ENCODE measurements at places on chromosomes 5 and 9. TPM values are rescaled to one million over a fixed set of nuclear protein-coding genes. Genes with fewer than 3 reads are reported as not detected.

GRCh38 chr5:57911438-57911837, 428.8 kb upstream of the ACTBL2 start:
- no peaks in the 10 kb centered on the region for H3K4me1 ChIP-seq
- H3K27me3 ChIP-seq, result no peaks in the 10 kb centered on the region
- DNase-seq, result no peak
- no peaks in the 10 kb centered on the region for H3K36me3 ChIP-seq

- H3K4me1 ChIP-seq, result no peaks in the 10 kb centered on the region
- no peak overlapping the region for H3K4me3 ChIP-seq
- no peaks in the 10 kb centered on the region for H3K36me3 ChIP-seq
- H3K27me3 ChIP-seq, result no peaks in the 10 kb centered on the region
These were observed 8.8 kb upstream of the GM2A start for GRCh38 chr5:151244206-151244605.

- no peak for DNase-seq
- no peaks in the 10 kb centered on the region for H3K27me3 ChIP-seq
- no peak overlapping the region for H3K4me3 ChIP-seq
- H3K27ac ChIP-seq, result no peak overlapping the region
- H3K4me1 ChIP-seq, result no peaks in the 10 kb centered on the region
- no peaks in the 10 kb centered on the region for H3K36me3 ChIP-seq
These were observed 18.5 kb upstream of the NTNG2 start for GRCh38 chr9:132143359-132143758.

Gene CDX1
- total RNA-seq, result 0.77 TPM

Gene HCN1
- total RNA-seq, result not detected

GRCh38 chr5:159833846-159834245, 82.4 kb upstream of the ADRA1B start:
- no peak overlapping the region for H3K27ac ChIP-seq
- H3K27me3 ChIP-seq, result no peaks in the 10 kb centered on the region
- H3K4me1 ChIP-seq, result no peaks in the 10 kb centered on the region
- H3K36me3 ChIP-seq, result no peaks in the 10 kb centered on the region
- no peak for DNase-seq
- H3K4me3 ChIP-seq, result no peak overlapping the region

GRCh38 chr5:94267350-94267899, 351.0 kb downstream of the KIAA0825 start:
- H3K4me3 ChIP-seq, result no peak overlapping the region
- DNase-seq, result no peak
- H3K4me1 ChIP-seq, result no peaks in the 10 kb centered on the region
- H3K27me3 ChIP-seq, result no peaks in the 10 kb centered on the region
- H3K27ac ChIP-seq, result no peak overlapping the region
- H3K36me3 ChIP-seq, result no peaks in the 10 kb centered on the region

Gene TMEM215
- total RNA-seq, result 0.55 TPM

- H3K4me3 ChIP-seq, result no peak overlapping the region
- no peak overlapping the region for H3K27ac ChIP-seq
- no peaks in the 10 kb centered on the region for H3K4me1 ChIP-seq
- no peaks in the 10 kb centered on the region for H3K36me3 ChIP-seq
- DNase-seq, result no peak
These were observed 1763.7 kb downstream of the EFNA5 start for GRCh38 chr5:105907016-105907415.

- H3K4me1 ChIP-seq, result no peaks in the 10 kb centered on the region
- no peak overlapping the region for H3K27ac ChIP-seq
- no peak for DNase-seq
- H3K4me3 ChIP-seq, result no peak overlapping the region
- no peaks in the 10 kb centered on the region for H3K27me3 ChIP-seq
- H3K36me3 ChIP-seq, result no peaks in the 10 kb centered on the region
These were observed 29.6 kb upstream of the RASGEF1C start for GRCh38 chr5:180238631-180239030.

Gene GPR107
- total RNA-seq, result 13.5 TPM

- no peak for DNase-seq
- H3K4me3 ChIP-seq, result no peak overlapping the region
- no peak overlapping the region for H3K27ac ChIP-seq
- H3K27me3 ChIP-seq, result no peaks in the 10 kb centered on the region
- H3K4me1 ChIP-seq, result no peaks in the 10 kb centered on the region
These were observed 365.0 kb upstream of the CDH9 start for GRCh38 chr5:27403243-27403882.

DNA sequence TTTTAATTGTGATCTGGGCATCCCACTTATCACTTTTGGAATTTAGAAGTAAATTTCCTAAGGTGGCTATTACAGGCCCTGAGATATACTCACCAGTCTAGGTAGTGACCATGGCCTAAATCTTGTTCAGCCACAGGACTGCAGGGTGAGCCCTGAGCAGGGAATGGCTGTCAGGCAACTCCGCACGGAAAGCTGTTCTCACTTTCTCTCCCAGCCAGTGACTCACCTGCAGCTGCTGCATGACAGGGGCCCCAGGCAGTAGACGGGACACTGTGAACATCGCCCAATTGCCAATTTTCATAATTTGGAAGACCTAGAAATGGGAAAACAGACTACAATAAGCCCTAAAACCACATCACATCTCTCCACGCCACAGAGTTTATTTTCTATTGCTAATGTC, 69.6 kb upstream of the TAF1L start:
- H3K27ac ChIP-seq, result no peak overlapping the region
- no peaks in the 10 kb centered on the region for H3K27me3 ChIP-seq
- H3K4me3 ChIP-seq, result no peak overlapping the region
- DNase-seq, result no peak

DNA sequence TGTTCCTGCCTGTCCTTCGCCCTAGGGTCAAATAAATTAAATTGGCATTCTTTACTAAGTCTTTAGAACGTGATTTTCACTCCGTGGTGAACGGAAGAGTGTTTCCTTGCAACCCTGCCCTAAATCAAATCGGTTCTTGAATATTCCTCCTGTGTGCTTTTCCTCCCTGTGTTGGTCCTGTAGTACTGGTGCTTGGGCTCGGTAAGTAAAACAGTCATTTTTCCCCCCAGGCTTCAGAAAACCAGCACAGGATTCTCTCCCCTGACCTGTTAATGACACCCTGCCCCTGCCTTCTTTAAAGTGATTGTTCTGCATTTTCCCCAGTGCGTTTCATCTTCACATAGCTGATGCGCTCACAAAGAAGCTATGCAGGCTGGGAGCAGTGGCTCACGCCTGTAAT, 96.0 kb downstream of the AK8 start:
- DNase-seq, result no peak
- H3K4me3 ChIP-seq, result no peak overlapping the region
- no peaks in the 10 kb centered on the region for H3K4me1 ChIP-seq
- H3K36me3 ChIP-seq, result no peaks in the 10 kb centered on the region
- no peaks in the 10 kb centered on the region for H3K27me3 ChIP-seq
- no peak overlapping the region for H3K27ac ChIP-seq

DNA sequence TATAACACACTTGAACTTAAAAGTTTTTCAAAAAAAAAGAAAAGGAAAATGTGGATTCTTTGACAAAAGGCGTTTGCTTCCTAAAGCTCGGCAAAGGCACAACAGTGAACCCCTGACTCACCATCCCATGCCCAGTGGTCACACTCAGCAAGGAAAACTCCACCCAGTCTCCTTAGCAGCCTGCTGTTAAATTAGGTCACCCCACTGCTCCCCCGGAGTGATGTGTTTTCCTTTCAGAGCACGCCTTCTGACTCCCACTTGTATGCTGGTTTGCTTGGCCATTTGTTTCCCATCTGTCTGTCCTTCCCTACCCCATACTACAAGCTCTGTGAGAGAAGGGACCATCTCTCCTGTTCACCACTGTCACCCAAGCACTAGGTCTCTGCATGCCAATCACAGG, 23.8 kb downstream of the RETREG1 start:
- H3K27me3 ChIP-seq, result no peaks in the 10 kb centered on the region
- H3K36me3 ChIP-seq, result no peaks in the 10 kb centered on the region
- H3K27ac ChIP-seq, result no peak overlapping the region
- DNase-seq, result no peak
- no peak overlapping the region for H3K4me3 ChIP-seq

- H3K27me3 ChIP-seq, result no peaks in the 10 kb centered on the region
- H3K4me3 ChIP-seq, result no peak overlapping the region
- H3K36me3 ChIP-seq, result no peaks in the 10 kb centered on the region
- H3K27ac ChIP-seq, result no peak overlapping the region
- no peaks in the 10 kb centered on the region for H3K4me1 ChIP-seq
- no peak for DNase-seq
These were observed 12.1 kb upstream of the DIPK1B start for GRCh38 chr9:136700304-136700703.

- no peaks in the 10 kb centered on the region for H3K36me3 ChIP-seq
- no peak overlapping the region for H3K27ac ChIP-seq
- no peak overlapping the region for H3K4me3 ChIP-seq
- DNase-seq, result no peak
- H3K4me1 ChIP-seq, result no peaks in the 10 kb centered on the region
These were observed 346.9 kb downstream of the ZSWIM6 start for GRCh38 chr5:61678966-61679365.

DNA sequence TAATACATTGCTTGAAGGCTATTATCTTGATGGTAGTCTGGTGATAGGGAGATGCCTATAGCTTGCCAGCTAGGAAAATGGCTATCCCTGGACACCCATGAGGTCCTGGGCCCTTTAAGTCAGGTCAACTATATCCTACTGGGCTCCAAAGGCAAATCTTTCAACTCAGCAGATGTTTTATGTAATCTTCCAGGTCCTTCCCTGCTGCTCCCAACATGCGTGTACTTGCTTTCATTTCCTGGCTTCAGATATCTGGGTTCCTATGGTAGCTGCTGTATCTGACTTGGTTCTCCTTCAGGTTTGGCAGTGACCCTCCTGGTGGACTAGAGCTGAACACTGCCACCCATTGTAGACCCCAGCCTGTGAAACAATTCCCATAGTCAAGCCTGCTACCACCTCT, 32.4 kb upstream of the GAS1 start:
- no peak overlapping the region for H3K4me3 ChIP-seq
- H3K4me1 ChIP-seq, result no peaks in the 10 kb centered on the region
- H3K27me3 ChIP-seq, result no peaks in the 10 kb centered on the region
- no peaks in the 10 kb centered on the region for H3K36me3 ChIP-seq
- DNase-seq, result no peak

GRCh38 chr5:23703940-23704855, 196.8 kb downstream of the PRDM9 start:
- H3K4me1 ChIP-seq, result no peaks in the 10 kb centered on the region
- H3K4me3 ChIP-seq, result no peak overlapping the region
- no peaks in the 10 kb centered on the region for H3K27me3 ChIP-seq
- no peaks in the 10 kb centered on the region for H3K36me3 ChIP-seq
- DNase-seq, result no peak

Gene GNA14
- total RNA-seq, result 17.9 TPM

GRCh38 chr9:98867103-98867428, 59.6 kb downstream of the GALNT12 start:
- no peaks in the 10 kb centered on the region for H3K4me1 ChIP-seq
- no peak overlapping the region for H3K4me3 ChIP-seq
- no peaks in the 10 kb centered on the region for H3K36me3 ChIP-seq

GRCh38 chr5:142353071-142353472, 28.3 kb upstream of the SPRY4 start:
- no peak overlapping the region for H3K27ac ChIP-seq
- no peak for DNase-seq
- H3K4me1 ChIP-seq, result no peaks in the 10 kb centered on the region
- H3K36me3 ChIP-seq, result no peaks in the 10 kb centered on the region

Gene CYSRT1
- not detected for total RNA-seq

- H3K27me3 ChIP-seq, result no peaks in the 10 kb centered on the region
- H3K36me3 ChIP-seq, result no peaks in the 10 kb centered on the region
- no peak overlapping the region for H3K27ac ChIP-seq
- DNase-seq, result no peak
- no peak overlapping the region for H3K4me3 ChIP-seq
These were observed 13.0 kb upstream of the CPEB4 start for GRCh38 chr5:173875189-173875588.

DNA sequence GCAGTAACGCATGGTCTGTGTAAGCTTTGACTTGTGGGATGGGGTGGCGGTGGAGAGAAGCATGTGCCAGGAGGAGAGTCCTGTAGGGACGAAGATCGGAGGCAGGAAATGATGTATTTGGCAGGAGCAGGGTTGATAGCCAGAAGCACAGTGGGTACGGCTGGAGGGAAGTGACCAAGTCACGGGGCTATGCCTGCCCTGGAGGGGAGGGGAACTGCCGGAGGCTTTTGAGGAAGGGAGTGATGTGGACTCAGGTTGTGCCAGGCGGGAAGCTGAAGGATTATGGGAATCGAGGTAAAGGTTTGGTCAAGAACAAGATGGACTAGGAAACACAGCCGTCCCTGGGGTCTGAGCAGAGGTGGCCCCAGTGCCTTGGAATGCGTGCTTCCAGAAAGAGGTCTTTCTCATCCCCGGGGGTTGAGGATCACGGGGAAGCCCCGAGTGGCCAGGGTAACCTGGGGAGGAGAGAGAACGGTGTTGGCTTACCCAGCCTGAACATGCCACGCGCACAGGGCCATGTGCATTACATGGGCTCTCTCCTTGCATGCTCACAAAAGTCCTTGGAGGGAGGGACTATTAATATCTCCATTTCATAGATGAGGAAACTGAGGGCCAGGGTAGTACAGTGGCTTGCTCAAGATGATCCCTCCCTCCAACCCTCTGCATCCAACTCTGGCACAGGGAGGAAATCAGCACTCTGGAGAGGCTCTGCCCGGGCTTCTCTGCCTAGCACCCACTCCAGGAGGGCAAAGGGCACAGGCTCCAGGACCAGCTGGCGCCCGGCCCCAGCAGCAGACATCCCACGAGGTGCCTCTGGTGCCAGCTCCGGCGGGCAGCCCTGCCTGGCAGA, 253.8 kb downstream of the PBX3 start:
- H3K27ac ChIP-seq, result no peak overlapping the region
- no peaks in the 10 kb centered on the region for H3K4me1 ChIP-seq
- DNase-seq, result no peak
- no peaks in the 10 kb centered on the region for H3K27me3 ChIP-seq

- H3K4me3 ChIP-seq, result no peak overlapping the region
- no peaks in the 10 kb centered on the region for H3K27me3 ChIP-seq
- no peaks in the 10 kb centered on the region for H3K36me3 ChIP-seq
- no peak for DNase-seq
- H3K4me1 ChIP-seq, result no peaks in the 10 kb centered on the region
These were observed 27.0 kb downstream of the IARS1 start for GRCh38 chr9:92266486-92266885.

Gene DOCK8
- total RNA-seq, result 28.5 TPM

Gene PCDHGA8
- total RNA-seq, result 8.5 TPM

DNA sequence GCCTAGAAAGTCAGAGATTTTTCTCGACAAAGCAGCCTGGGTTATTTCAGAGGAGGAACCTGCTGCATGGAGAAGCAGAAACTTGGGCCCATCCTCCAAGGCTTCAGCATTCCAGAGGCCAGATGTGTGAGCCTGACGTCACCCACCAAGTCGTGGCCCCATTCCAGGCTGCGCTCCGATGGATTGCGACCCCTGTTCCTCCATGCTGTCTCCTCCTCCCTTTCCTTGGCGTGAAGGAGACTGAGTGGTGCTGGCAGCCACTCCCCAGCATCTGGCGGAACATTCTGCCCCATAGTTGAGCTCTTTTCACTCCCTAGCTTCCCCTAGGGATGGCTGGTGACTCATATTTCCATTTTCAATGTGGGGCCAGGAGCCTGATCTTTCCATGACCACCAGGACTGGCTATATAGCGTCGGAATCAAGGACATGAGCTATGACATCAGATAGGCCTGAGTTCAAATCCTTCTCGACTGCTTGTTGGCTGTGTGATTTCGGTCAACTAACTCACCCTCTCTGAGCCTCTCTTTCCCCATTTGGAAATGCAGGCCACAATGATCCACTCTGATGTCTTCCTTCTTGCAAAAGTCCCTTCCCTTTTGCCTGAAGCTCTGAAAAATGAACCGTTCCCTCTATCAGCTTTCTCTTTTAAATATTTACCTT, 24.5 kb upstream of the DUSP1 start:
- peaks cover 10% of the 10 kb centered on the region for H3K4me1 ChIP-seq
- no peaks in the 10 kb centered on the region for H3K36me3 ChIP-seq
- DNase-seq, result peak; percentile 99
- H3K27ac ChIP-seq, result peak overlapping the region; percentile 92
- no peak overlapping the region for H3K4me3 ChIP-seq

All from uterus (tissue), 4 donors.